Stimulated activated CD4-positive, alpha-beta T cell treated with anti-CD3 and anti-CD28 coated beads, TNF-alpha, amount 100 ng/mL, for 48 hours (primary cell): ENCODE measurements at places on chromosomes 5 and 9.
A peak's percentile ranks its signal among the peaks of the same experiment; 100 is the strongest.

DNA sequence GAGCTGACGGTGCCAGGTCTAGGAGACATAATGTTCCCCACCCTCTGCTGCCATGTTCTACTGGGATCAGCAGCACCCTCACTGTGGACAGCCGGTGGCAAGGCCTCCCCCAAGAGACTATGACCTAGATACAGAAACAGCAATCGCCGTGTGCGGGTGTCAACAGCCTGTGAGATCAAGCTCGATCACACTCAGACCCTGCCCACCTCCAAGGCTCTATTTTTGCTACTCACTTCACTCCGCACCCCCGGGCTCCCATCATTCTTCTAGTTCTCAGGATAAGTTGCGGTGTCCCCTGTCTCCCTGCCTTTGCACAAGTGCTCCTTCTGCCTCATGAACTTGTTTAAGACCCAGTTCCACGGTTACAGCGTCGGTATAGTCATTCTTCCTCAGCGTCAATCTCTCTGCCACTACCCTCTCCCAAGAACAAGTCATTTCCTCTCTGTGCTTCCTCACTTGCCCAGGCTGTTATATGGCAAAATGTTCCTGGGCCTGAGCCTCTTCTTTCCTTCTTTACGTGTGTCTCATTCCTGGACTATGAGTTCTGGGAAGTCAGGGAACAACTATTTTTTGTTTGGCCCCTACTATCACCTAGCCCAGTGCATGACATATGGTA lies 5.4 kb upstream of the DOCK8 start:
- DNase-seq = no peak

GRCh38 chr5:96876292-96876850 lies at the start of gene ERAP2:
TSS of gene ERAP2 (plus strand) at chr5:96876500. CDS start at chr5:96879686, 3,186 bp downstream.
- no peak for DNase-seq

GRCh38 chr9:2340046-2340760 lies 281.4 kb upstream of the VLDLR start:
- DNase-seq = no peak

DNA sequence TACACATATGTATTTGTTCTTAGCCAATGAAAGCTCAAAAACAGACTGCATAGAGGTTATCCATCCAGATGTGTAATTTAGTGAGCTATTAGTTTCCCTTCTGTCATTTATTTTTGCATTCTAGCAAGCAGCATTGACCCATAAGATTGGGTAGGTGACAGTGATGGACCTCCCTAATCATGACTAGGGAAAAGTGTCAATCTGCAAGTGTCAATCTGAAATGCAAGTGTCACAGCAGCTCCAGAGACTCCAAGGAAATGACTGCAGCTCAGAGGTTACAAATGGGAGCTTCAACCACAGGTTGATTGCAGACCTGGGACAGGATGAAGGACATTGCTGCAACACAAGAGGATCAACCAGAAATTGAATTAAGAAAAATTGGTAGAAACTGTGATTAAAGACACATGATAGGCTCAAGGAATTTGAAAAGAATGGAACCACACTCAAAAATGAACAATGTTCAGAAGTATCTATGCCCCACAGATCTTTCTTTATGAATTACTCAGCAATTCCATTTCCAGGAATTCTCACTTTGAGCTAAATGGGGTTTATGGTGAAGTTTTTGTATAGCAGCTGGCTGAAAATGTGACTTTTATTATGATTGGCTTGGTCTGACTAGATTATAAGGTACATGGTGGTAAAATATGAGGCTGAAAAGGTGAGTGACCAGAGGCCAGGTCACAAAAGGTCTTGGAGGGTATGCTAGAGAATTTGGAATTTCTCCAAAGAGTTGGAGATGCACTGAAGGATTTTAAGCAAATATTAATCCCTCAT lies 59.6 kb upstream of the HTR4 start:
- DNase-seq = no peak

DNA sequence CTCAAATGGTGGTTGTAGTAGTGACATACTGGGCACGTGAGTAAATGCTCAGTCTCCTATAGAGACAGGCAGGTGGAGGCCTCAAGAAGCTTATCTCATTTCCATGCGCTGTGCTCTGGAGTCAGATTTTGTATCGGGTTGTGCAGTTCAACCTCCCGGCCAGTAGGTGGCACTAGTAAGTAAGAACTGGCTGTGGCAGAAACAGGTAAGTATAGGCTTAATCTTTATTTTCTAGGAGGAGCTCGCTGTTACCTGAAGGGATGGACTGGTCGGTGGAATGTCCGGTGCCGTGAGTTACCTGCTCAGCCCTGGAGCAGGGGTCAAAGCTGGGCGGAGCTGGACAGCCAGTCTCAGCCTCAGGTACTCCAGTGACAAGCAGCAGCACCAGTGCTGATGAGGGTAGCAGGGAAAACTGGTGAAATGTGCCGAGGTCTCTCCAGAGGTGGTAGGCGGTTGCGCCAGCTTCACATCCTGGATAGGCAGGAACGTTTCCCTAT lies 880.1 kb upstream of the SEMA6A start:
- DNase-seq = peak; percentile 21

GRCh38 chr9:18688581-18689565 lies 214.9 kb downstream of the ADAMTSL1 start:
- DNase-seq = no peak

- DNase-seq = no peak
Observed at GRCh38 chr5:42518595-42519221, 95.5 kb downstream of the GHR start.

DNA sequence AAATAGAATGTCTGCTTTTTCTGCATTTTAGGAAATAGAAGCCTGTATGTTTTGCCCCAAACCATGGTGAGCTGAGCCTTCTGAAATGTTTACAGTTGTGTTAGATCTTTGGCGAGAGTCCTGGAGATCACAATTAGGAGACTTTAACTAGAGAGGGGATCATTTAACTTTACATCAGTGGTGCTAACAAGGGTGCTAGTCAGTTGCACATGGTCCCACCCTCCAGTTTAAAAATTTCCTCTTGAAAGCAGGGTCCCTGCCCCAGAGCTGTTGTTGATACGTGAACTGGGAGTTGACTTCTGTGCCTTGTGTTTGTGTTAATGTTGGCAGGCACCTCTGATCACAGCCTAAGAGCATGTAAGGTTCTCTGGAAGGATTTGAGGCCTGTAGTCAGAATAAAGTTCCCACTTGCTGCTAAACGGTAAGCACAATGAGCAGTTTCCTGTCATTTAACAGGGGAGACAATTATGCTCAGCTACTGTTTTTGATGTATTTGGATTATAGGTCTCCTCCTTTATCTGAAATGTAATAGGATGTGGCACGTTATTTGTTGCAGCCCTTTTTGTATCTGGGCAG lies 43.7 kb downstream of the RASGRF2 start:
- no peak for DNase-seq

DNA sequence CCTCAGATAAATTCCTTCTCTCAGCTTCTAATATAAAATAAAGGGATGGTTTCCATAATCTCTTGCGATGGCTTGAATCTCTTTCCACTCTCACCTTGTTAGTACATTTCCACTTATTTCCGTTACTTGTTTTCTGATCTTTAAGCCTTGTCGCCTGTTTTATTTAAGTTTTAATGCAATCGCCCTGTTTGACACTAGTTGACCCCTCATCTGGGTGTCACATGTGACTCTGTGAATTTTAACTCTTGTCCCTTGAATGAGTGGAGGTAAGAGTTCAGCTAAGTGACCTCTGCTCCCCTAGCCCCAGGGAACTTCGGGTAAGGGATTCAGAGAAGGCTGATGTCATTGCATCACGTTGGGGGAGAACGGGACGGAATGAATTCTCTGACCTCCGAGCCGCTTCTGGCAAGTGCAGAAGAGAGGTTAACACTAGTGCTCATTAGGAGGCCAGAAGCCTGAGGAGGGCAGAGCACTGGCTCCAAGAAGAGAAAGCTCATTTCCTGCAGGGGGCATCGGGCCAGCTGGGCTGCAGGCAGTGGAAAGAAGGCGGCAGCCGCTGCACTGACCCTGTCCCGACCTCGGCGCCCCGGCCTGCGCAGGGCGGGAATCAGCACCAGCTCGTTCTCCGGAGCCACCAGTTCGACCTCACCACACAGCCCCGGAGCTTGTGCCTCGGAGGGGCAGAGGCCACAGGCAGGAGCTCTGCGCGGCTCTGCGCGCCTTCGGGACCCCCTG lies 569 bp downstream of the HINT2 start:
- no peak for DNase-seq

GRCh38 chr5:55159763-55160492 lies at the start of gene GPX8:
TSS of gene GPX8 (plus strand) at chr5:55160171. CDS start at chr5:55160193, 22 bp downstream.
- no peak for DNase-seq

DNA sequence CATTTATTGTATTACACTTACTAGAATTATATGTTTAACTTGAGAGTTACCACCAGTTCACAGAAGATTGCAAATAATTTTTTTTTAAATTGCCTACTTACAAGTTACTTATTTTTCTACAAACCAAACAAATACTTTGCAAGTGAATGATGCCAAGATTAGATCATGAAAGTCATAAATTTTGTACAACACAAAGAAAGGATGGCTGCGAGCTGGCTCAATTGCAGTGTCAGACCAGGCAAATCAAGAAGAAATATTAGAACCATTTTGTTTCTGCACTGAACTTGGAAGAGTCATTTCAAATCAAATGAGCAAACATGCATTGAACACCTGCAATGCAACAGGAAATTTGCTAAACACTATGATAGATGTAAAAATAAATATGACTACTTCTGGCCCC lies 97.3 kb downstream of the PLCXD3 start:
- no peak for DNase-seq

DNA sequence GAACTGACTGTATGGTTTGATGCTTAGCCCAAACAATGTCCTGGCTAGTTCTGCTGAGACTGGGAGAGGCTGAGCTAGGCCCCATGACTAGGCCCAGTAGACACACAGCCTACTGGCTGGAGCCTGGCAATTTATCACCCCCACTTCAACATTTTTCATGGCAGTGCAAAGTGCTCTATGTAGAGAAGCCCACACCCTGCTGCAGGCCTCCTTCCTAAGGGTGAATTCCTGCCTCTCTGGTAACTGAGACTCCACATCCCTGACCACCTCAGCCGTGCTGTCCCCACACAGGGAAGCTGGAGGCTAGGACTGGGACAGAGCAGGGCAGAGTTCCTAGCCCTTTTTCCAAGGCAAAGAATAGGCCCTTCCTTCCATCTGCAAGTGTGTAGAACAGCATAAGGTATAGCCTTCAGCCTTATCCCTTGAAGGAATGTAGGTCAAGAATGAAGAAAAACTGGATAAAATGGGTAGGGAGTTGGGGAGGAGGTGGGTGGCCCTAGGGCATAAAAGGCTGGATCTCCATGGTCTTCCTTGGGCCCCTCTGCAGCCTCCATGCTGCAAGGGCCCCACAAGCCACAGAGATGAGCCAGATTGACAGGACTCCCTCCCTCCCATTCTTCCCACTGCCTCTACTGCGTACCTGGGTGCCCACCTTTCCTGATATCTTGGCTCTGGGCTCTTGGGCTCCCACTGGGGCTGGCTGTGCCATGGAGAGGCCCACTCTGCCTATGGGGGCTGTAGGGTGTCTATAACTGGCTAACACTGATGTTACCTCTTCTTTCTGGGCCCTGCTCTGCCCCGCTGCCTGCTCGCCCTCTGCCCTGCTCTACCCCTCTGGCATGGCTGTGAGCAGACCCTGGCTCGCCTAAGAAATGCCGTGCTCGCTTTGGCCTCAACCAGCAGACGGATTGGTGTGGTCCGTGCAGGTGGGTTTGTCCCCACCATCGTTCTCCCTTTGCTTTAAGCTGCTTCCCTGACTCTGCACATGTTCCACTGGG lies 29.8 kb downstream of the TCF7 start:
- no peak for DNase-seq

GRCh38 chr5:144356489-144356888 lies 185.8 kb downstream of the KCTD16 start:
- DNase-seq = no peak

- DNase-seq = no peak
Observed at GRCh38 chr5:39021413-39021812, 52.8 kb downstream of the RICTOR start.

DNA sequence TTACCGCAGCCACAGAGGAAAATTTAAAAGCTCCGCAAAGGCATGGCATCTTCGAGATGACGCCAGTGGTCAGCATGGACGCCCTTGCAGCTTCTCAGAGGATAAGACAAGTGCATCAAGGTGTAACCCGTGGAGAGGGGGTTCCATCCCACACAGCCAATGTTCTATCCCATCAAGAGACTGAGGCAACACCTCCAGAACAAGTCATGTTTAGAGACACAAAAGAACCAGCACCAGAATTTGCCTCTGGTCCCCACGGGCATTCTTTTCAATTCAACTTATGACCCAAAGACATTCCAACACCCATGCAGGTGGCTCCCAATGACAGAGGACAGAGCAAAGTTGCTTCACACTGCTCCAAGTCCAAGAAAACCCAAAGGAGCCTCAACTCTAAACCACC lies 20.7 kb downstream of the ROR2 start:
- DNase-seq = no peak

DNA sequence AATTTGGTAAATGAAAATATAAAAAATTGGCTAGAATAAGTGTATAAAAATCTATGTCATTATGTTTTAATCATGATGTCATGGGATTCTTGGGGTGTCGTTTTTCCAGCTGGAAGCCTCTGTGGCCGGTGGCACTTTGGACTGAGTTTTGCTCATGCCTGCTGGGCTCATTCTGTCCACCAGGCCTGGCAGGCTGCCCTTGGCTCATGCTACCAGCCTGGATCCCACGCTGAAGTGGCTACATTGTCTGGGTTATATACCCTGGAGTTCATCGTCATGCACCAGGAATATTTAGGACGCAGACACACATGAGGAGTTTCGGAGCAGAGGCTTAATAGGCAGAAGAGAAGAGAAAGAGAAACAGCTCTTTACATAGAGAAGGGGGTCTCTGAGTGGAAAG lies 1913.7 kb upstream of the WWC1 start:
- DNase-seq = no peak

GRCh38 chr5:1204693-1205242 lies 3.4 kb downstream of the SLC6A19 start:
- DNase-seq = no peak

DNA sequence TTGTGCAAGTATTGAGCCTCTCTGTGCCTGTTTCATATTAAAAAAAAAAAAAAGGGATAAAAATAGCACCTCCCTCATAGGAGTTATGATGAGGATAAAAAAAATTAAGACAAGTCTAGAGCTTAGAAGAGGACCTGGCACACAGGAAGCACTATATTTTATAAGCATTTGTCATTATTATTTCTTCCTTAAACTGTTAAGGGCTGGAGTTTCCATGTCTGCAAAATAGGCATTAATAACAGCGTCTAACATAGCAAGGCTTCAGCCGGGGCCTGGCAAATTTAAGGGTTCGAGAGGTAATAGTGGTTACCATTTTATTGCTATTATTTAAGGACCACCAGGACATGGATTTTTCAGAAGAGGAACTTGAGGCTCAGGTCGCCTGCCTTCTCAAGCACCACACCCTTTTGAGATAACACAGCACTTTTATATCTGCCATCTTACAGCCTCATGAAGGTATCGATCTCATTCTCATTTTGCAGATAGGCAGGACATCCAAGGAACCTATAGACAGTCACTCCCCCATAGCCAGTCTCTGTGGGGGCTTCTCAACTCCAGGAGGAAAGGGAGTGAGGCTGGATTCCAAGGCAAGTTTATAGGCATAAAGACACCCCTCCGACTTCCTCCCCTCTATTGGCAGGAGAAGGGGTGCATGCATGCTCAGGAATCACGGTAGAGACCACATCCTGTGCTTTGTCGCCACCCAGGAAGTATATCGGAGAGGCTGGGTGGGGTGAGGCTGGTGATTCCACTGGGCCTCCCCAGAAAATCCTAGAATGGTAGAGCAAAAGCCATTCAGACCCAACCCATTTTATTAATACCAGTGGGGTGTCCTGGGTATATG lies 2.4 kb downstream of the ANXA6 start:
- DNase-seq = no peak

GRCh38 chr5:107451028-107451427 lies 219.7 kb downstream of the EFNA5 start:
- DNase-seq = no peak
